ENCODE measurements at places on chromosomes 6 and 20.

DNA sequence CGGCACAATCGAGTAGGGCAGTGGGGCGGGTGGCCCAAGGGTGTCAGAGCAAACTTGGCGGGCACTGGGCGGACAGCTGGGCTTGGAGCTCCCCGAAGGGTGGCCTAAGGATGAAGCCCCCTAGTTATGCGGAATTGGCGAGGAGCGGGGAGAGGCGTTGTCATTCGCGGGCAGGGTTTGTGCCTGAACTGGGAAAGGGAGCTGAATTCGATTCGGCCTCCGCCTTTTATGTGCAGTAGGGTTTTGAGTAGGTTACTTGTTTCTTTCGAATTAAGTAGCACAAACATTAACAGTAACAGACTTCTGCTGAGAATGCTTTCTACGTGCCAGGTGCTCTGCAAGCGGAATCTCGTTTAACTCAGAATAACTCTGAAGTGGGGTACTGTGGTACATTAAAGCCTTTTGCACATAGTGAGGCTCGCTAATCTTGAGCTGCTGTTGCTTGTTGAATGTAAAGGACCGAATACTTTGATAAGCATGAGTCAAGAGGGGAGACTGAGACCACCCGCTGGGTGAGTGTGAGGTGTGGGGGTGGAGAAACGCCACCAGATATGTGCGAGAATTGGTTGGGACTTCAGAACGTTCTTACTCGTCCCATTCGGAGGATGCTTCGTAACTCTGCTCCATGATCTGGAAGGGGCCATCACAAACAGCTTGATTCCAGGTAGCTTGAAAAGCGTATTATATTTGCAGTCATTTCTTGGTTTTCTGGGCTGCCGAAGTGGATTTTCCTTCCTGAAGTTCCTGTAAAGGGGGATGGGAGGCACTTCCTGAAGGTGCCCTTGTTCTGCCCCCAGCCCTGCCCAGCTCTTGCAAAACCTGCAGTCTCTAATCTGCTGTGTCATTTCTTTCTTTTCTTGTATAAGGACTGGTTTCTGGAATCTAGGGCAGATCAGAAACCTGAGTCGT, 833 bp downstream of the RAB5IF start:
- no peak for DNase-seq

DNA sequence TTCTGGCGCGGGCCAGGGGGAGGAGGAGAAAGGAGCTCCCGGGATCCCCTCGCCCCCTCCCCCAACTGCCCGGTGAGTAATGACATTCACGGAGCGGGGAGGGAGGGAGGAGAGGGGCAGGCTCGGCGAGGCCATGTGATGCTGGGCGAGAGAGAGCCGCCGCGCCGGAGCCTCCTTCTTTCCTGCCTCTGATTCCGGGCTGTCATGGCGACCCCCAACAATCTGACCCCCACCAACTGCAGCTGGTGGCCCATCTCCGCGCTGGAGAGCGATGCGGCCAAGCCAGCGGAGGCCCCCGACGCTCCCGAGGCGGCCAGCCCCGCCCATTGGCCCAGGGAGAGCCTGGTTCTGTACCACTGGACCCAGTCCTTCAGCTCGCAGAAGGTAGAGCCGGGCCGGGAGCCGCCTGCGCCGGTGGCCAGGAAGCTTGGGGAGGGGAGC, at the start of gene GDAP1L1:
TSS of gene GDAP1L1 (plus strand) at position 178 of the 441 bp plus-strand sequence. CDS start at position 205, 27 bp downstream.
- peak; percentile 74 for DNase-seq

- DNase-seq = no peak
Measured at GRCh38 chr20:41769592-41770018, 151.4 kb upstream of the CHD6 start.

DNA sequence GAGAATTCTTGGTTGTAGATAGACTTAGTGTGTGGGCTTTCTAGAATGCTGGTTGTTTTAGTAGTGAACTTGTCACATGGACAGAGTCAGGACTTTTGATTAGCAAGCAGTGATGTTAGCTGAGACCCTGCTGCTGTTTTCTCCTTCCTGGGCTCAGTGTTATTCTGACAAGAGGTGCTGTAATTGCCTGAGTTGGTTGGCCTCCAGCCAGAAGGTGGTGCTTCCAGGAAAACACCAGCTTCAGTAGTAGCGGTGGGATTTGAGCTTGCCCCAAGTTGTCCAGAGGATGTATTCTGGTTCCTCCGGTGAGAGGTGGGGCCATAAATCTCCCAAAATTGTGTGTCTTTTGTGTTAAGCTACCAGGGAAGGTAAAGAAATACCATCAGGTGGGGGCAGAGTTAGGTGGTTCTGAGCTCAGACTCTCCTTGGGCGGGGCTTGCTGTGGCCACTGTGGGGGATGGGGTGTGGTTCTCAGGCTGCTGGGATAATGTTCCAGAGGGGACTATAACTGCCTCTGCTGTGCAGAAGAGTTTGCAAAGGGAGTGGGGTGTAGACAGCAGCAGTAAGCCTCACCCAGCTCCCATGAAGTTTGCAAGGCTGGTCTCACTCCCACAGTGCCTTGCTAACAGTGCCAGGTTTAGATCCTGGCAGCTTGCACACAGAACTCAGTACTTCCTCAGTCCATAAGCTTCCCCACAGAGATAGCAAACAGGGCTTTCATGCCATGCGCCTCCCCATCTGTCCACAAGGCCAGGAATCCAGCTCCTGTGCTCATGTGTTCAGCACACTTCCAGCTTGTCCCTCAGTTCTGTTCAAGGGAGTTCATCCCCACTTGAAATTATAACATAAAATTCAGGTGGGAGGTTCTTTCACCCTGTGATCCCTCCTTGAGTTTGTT, 278.4 kb upstream of the PTCHD4 start:
- DNase-seq = no peak

- no peak for DNase-seq
Measured at GRCh38 chr6:170596426-170596825, 12.0 kb upstream of the PDCD2 start.

- no peak for DNase-seq
Measured at GRCh38 chr6:10962673-10963072, 75.8 kb downstream of the SYCP2L start.

- DNase-seq = no peak
Measured at GRCh38 chr20:25848222-25848621, 151.6 kb upstream of the ZNF337 start.

DNA sequence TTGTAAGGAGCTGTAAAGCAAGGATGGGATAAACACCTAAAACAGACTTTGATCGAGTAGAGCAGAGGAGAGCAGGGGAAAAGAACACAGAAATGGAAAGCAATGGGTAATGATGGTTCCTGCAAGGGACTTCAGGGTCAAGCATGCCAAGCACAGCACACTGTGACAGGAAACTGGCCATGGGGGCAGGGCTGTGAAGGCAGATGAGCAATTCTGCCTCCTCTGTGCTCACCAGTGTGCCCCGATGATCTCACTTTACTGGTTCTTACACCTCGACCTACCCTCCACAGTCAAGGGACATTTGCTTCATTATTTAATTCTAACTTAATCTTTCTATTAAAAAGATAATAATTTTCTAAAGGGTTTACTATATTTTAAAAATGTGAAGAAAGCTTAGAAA, 21.6 kb upstream of the MYB start:
- DNase-seq = no peak

DNA sequence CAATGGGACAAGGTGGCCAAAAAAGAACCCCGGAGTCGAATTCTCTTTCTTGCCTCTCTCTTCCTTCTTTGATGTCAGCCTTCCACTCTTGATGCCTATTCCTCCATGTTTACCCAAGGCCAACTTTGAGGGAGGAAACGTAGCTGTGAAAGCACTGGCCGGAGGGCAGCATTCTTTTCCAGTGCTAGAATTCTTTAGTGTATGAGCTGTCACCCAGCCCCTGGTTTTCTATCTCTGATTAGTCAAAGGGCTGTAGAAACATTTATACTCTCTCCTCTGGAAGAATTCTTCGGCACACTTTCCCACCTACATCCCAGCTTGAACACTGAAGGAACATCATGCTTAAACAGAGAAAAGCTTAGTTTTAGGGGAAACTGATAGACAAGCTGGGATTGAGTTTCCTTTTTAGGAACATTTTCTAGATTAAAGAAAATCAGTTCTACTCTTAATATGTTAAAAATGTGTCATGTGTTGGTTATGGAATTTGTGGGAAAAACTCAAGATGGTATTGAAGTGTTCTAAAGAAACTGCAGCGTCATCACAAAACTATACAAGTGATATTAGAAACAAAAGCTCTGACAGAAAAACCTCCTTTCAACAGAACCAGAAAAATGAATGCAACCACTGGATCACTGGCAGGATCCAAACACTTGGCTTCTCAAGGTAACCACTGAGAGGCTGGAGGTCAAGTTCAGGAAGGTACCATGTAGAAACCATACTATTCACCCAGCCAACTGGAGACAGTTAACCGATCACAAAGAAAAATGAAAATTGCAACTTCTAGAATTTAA, 20.7 kb upstream of the UTRN start:
- no peak for DNase-seq

DNA sequence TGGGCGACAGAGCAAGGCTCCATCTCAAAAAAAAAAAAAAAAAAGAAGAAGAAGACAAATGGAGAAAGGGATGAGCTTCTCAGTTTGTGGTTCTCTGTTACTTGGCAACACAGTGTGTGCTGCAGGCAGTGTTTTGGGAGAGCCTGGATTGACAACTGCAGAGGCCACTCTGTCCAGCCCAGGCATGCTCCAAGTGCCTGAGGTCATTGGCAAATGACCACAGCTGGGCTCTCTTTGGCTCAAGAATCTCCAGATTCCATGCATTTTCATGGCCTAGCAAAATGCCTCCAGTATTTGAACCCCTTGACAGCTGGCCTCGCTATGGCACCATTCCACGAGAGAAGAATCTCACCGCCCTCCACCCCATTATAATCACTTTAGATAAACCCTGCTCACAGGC, 126.2 kb downstream of the ANKRD60 start:
- DNase-seq = no peak

- no peak for DNase-seq
Measured at GRCh38 chr6:42152024-42152423, 9.6 kb upstream of the C6orf132 start.

GRCh38 chr6:156430386-156430785, 346.8 kb upstream of the ARID1B start:
- DNase-seq = no peak

DNA sequence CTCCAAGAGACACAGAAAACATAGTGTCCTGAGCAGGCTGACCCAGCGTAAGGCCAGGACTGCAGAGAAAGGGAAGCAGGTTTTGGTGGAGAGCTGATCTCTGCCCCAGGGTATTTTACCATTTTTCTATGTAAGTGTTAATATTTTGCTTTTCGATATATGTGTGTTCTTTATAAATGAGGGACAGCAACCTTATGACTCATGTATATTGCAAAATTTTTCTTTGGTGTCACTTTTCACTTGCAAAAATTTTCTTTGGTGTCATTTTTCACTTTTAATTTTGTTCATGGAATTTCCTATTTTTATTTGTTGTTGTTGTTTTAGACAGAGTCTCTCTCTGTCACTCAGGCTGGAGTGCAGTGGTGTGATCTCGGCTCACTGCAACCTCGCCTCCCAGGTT, 34.6 kb upstream of the PXDC1 start:
- DNase-seq = no peak

- no peak for DNase-seq
Measured at GRCh38 chr6:157468054-157468453, 87.1 kb downstream of the ZDHHC14 start.

GRCh38 chr20:24081077-24081476, 92.5 kb upstream of the GGTLC1 start:
- DNase-seq = no peak

DNA sequence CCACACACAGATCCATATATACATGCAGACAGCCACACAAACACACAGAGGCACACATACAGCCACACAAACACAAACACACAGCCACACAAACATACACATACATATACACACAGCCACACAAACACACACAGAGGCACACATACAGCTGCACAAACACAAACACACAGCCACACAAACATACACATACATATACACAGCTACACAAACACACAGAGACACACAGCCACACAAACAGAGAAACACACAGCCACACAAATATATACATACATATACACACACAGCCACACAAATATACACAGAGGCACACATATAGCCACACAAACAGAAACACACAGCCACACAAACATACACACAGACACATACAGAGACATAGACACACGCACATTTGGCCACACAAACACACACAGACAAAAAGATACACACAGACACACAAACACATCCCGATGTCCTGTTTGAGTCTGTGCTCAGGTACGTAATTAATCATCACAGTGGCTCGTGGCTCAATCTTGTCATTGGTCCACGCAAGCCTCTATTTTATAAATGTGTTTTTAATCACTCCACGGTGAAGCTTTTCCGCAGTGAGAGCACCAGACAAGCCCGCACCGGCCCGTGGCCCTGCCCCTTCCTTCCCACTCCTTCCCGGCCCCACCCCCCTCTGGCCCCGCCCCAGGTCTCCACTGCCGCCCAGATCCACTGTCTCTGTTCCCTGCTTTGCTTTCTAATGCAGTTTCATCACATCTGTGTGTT, 135.3 kb downstream of the CDH4 start:
- no peak for DNase-seq

DNA sequence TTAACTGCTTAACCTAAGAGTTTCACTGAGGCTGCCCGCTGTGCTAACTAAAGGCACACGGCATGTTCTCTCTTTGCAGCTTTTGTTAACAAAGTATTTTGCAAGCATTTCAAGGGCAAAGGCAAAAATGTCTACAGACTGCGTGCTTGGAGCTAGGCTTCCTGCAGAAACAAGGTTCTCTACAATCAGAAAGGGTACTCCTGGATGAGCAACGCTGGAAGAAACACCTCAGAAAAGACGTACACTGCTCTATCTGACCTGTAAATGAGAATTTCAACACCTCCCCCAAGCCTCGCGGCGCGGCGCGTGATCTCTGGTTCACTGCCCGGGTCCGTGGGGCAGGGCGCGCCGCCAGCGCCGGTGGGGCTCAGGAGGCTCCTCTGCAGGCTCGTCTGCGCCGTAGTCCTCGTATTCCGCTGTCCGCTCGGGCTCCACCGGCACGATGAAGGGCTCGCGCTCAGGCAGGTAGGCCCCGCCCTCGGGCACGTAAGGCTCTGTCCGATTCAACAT, 120.9 kb downstream of the COL12A1 start:
- no peak for DNase-seq

- DNase-seq = peak; percentile 92
Measured at GRCh38 chr6:35727231-35727934, 9.4 kb upstream of the ARMC12 start.

DNA sequence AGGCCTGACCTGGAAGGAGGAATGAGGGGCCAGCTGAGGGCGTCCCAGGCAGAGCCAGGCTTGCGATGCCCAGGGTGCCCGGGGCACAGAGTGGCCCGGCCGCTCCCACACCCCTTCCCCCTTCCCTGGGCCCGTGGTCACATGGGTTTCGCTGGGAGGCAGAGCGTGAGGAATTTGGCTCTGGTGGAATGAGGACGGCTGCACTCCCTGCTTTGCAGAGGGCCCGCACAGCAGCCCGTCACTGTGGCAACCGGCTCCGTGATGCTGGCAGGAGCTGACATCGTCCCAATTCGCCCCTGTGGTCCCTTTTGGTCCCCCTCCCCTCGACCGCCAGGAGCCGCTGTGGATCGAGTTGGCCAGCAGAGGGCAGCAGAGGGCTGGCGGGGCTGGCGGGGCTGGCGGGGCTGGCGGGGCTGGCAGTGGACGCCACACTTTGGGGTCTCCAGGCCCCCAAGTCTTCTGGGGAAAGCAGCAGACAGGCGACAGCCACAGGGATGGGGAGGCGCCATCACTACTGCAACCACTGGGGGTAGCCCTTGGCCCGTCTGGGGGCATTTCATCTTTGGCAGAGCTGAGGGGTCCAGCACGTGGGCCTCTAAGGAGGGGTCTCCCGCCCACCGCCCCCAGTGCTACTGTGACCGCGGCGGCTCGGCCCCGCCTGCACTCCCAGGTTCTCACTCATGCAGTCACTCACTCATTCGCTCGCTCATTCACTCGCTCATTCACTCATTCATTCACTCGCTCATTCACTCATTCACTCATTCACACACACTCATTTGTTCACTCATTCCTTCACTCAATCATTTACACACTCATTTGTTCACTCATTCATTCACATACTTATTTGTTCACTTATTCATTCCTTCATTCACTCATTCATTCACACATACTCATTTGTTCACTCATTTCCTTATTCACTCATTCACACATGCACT, 49.7 kb upstream of the BHLHE23 start:
- peak; percentile 67 for DNase-seq
